Kidney tubule cell (primary cell): ENCODE measurements at places on chromosomes 3 and 15.

GRCh38 chr3:108554229-108554628 is 35.0 kb downstream of the CIP2A start:
- peak; percentile 30 for DNase-seq

GRCh38 chr15:54772663-54773062 is 424.1 kb downstream of the RSL24D1 start:
- DNase-seq = no peak

DNA sequence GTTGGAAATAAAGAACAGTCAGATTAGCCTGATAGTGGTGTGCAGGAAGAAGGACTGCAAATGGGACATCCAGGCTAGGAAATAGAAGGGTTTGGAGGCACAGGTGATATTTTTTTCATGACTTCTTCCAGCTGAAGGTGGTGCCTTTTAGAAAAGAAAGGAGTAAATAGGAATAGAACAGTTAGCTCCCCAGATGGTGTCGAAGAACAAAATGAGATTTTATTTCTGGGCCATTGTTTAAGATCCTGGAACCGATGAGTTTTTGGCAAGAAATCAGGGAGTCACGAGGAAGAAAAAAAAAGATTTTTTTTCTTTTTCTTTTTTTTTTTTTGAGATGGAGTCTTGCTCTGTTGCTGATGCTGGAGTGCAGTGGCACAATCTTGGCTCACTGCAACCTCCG is 9.8 kb upstream of the NCK1 start:
- no peak for DNase-seq

GRCh38 chr3:156547637-156548036 is 7.3 kb downstream of the SSR3 start:
- DNase-seq = peak; percentile 60

GRCh38 chr15:63135281-63135680 is 13.6 kb downstream of the LACTB start:
- DNase-seq = no peak

DNA sequence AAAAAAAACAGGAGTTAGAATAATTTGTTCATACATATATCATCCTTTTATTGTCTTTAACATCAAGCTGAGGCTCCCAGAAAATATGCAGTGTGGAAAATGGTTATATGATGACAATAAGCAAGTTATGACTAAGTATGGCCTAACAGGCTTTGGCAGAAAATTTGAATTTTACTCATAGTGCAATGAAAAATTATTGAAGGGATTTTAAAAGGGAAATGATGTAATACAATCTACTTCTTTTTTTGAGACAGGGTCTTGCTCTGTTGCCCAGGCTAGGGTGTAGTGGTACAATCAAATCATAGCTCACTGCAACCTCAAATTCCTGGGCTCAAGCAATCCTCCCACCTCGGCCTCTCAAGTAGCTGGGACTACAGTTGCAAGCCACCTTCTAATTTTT is 78.7 kb downstream of the FAIM start:
- DNase-seq = peak; percentile 13

- DNase-seq = no peak
These were observed 66.4 kb upstream of the CNTN6 start for GRCh38 chr3:1026395-1026794.

- DNase-seq = peak; percentile 11
These were observed 11.1 kb downstream of the LRCH3 start for GRCh38 chr3:197801891-197802778.

GRCh38 chr15:63018639-63019038 is 23.9 kb upstream of the TPM1 start:
- peak; percentile 47 for DNase-seq

DNA sequence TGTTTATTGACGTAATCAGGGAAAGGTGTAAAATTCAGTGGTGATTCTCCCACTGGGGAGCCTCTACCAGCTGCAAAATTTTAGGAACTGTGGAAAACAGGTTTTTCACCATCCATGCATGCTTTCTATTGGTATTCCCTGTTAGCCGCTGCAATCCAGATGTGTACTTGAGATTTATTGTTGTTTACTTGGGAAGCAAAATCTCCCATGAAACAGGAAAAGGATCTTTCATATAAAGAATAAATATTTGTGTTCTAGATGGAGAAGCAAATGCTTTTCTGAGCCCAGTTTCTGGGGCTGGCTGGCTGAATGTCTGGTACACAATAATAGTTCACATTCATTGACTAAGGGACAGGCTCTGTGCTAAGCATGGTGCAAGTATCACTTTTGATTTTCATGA is 144.6 kb upstream of the RASGRP1 start:
- DNase-seq = no peak

DNA sequence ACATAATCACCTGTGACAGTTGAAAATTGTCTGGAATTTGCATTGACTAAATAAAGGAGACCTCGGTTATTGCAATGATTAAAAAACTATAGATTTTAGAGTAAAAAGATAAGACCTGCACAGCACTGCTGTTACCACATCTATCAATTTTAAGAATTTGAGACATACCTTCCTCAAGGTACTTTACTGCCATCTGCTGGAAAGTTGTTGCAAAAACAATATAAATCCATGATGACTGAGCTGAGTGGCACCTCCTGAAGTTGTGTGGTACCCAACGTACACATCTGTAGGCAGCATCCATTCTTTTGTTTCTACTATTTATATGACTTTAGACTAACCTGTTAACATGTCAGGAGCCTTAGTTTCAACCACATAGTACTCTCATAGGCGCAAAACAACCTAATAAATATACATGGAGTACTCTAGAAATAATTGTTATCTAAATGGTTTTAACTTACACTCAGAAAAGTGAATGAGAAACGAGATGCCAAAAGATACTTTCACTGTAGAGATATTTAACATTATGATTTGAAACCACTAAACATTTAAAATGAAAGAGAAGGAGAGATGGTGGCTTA is 106.7 kb downstream of the GHSR start:
- DNase-seq = peak; percentile 72

DNA sequence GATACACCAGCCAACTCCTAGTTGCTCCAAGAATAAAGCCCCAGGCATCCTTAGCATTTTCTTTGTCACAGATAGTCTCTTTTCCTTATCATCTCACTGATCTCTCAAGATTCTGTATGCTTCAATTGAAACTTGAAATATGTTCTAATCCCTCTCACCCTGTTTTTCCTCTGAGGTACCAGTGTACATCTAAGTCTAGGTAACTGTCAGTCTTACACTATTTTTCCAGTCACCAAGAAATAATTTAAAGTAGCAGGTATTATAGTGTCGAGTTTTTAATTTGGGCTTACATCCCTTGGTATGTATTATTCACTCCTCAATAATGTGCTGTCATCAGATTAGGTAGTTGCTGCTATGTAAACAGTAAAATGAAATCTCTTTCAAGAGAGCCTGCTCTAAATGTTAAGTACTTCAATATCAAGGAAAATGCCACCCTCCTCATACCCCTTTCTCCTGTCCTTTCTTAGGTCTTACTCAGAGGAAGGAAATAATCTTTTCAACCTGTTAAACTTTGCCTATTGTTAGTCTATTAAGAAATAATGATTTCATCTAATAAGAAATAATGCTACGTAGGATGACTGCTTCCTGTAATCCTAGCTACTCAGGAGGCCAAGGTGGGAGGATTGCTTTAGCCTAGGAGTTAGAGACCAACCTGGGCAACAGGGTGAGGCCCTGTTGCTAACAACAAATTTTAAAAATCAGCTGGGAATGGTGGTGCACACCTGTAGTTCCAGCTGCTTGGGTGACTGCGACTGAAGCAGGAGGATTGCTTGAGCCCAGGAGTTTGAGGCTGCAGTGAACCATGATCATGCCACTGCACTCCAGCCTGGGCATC is 39.8 kb downstream of the TSC22D2 start:
- DNase-seq = peak; percentile 52

- DNase-seq = no peak
These were observed 419.4 kb upstream of the ONECUT1 start for GRCh38 chr15:53209396-53210042.

GRCh38 chr3:150577855-150578254 is 25.3 kb upstream of the SELENOT start:
- no peak for DNase-seq

DNA sequence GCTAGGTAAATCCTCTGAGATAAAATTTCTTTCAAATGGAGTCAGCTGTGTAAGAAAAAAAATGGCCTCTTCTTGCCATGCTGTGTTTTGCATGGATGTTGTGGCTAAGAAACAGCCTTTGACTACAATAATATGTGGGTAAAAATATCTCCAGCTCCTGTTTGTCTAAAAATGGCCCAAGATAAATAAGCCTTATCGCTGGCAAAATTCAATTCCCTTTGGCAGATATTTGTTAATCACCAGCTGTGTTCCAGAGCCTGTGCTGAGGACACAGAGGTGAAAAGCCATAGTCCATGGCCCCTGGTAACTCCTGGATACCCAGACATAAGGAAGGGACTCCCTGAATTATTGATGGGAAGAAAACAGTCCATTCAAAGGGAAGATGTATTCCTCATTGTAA is 15.3 kb upstream of the RAMAC start:
- no peak for DNase-seq

GRCh38 chr3:127560051-127560787 is 30.3 kb downstream of the TPRA1 start:
- DNase-seq = no peak
